ENCODE measurements at places on chromosomes 4 and X. TPM values are rescaled to one million over a fixed set of nuclear protein-coding genes. Genes with fewer than 3 reads are reported as not detected.

Gene EDNRA
- total RNA-seq: 3.7 TPM

Gene ZCCHC18
- total RNA-seq: 0.65 TPM

Gene DMP1
- not detected for total RNA-seq

Gene SPANXC
- total RNA-seq: not detected

Gene TMEM271
- not detected for total RNA-seq

Gene SLC9B2
- total RNA-seq: 2.4 TPM

Gene NPY5R
- total RNA-seq: not detected

Gene LRAT
- not detected for total RNA-seq

Gene INTS12
- total RNA-seq: 21.0 TPM

Gene BEND2
- not detected for total RNA-seq

Gene PUDP
- total RNA-seq: 21.6 TPM

DNA sequence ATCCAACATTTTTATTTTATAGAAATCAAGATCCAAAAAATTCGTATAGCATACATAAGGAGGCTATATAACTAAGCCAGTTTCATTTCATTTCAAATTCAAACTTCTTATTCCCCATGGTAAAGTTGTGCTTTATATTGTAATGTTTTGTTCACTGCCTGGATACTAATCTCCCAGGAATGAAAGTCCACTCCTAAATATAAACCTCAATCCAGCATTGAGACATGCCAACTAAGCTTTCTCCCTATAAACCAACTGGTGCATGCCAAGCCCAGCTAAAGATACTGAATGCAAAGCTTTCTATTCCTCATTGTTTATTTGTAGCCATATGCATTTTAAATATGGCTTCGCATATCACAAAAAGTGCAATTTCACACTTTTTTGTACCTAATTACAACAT is 63.8 kb upstream of the INPP4B start:
- DNase-seq: no peak

DNA sequence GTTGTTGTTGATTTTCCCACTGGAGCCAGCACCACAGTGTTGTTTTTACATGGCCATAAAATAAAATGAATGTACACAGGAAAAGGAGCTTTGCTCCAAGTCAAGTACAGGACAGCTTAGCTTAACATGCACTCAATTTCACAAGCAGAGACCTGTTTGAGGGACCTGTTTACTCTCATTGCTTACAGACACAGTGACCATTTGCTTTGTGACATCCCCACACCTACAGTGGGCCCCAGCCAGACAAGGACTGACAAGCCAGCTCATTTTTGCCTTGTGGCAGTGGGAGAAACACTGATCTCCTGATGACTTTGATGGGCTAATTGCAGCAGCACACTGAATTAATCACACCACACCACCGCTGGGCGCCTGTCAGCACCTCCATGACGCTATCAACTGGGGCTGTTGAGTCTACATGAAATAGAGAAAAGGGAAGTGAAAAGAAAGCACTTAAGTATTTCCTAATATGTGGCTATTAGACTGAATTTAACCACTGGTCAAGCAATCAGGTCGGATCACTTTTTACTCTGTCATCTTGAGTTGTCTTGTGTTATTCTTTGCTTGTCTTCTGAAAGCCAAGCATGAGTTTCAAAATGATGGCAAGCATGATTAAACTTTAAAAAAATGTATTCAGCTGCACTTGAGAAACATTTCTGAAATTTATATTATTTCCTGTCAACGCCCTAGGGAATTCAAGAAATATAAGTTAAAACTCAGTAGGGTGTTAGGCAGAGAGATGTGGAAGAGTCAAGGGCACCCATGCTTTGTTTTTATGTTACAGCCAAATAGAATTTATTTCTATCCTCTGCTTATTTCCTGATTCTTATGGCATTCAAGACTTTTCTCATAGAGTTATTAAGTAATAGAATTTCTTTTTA is 557.7 kb downstream of the RAB28 start:
- no peak for DNase-seq

- DNase-seq: no peak
These were observed 70.8 kb upstream of the PTPN13 start for GRCh38 chr4:86523333-86523732.

GRCh38 chr4:107863850-107864371 is 39.2 kb downstream of the SGMS2 start:
- DNase-seq: peak; percentile 69

DNA sequence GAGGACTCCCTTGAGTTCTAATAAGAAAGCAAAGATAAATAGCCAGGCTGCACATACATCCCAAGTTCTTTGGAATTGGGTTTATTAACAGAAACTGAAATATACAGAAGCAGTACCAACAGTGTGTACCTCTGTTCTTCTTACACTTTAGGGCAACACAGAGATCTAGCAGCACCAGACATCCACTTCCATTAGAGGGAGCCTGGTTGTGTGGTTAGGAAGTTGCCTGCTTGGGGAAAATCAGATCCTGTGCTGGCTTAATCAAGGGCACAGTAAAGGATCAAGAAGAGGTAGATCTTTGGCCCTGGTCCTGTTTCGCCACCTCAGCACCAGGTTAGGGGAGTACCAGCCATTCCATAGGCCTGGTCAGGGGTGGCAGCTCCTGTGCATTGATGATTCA is 231.1 kb upstream of the ARHGAP24 start:
- no peak for DNase-seq

GRCh38 chr4:20805716-20806115 is 105.5 kb downstream of the PACRGL start:
- no peak for DNase-seq

- DNase-seq: no peak
These were observed 508.7 kb upstream of the FMR1 start for GRCh38 chrX:147403040-147403439.

GRCh38 chr4:128454281-128454871 is 166.8 kb upstream of the PGRMC2 start:
- DNase-seq: peak; percentile 77

DNA sequence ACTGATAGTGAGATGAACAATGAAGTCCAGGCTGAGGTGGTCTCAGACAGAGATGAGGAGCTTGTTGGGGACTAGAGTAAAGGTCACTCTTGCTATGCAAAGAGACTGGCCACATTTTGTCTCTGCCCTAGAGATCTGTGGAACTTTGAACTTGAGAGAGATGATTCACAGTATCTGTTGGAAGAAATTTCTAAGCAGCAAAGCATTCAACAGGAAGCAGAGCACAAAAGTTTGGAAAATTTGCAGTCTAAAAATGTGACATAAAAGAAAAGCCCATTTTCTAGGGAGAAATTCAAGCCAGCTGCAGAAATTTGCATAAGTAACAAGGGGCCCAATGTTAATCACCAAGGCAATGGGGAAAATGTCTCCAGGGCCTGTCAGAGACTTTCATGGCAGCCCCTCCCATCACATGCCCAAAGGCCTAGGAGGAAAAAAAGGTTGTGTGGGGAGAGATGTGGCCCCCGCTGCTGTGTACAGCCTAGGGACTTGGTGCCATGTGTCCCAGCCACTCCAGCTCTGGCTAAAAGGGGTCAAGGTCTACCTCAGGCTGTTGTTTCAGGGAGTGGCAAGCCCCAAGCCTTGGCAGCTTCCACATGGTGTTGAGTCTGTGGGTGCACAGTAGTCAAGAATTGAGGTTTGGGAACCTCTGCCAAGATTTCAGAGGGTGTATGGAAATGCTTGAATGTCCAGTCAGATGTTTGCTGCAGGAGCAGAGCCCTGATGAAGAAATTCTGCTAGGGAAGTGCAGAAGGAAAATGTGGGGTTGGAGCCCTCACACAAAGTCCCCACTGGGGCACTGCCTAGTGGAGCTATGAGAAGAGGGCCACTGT is 262.8 kb downstream of the DKK2 start:
- no peak for DNase-seq

GRCh38 chrX:81202456-81202819 is 536 bp downstream of the SH3BGRL start:
- DNase-seq: no peak

GRCh38 chr4:26812049-26812714 is 48.5 kb upstream of the STIM2 start:
- no peak for DNase-seq

GRCh38 chr4:41933997-41934503 is 1.2 kb upstream of the TMEM33 start:
- peak; percentile 43 for DNase-seq

DNA sequence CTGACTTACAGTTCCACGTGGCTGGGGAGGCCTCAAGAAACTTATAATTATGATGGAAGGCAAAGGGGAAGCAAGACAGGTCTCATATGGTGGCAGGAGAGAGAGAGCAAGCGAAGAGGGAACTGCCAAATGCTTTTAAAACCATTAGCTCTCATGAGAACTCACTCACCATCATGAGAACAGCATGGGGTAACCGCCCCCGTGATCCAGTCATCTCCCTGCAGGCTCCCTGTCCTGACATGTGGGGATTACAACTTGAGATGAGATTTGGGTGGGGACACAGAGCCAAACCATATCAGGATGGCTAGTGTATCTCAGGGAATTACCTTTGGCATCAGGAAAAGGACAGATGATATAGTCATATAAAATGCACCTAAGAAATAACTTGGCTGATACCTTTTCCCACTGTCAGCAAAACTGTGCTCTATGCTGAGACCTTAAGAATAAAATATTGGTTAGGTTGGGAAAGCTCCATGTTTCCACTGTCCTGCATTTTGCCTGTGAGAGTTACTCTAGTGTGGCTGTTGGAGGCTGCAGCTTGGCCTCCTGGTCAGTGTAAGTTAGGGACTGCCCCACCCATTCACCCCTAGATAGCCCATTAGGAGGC is 110.3 kb downstream of the UCHL1 start:
- DNase-seq: no peak

- no peak for DNase-seq
These were observed 49.8 kb downstream of the FNIP2 start for GRCh38 chr4:158818560-158819140.

GRCh38 chrX:123588723-123589122 is 144.1 kb downstream of the THOC2 start:
- no peak for DNase-seq

GRCh38 chrX:29617725-29618124 is 597.6 kb upstream of the MAGEB2 start:
- DNase-seq: no peak

DNA sequence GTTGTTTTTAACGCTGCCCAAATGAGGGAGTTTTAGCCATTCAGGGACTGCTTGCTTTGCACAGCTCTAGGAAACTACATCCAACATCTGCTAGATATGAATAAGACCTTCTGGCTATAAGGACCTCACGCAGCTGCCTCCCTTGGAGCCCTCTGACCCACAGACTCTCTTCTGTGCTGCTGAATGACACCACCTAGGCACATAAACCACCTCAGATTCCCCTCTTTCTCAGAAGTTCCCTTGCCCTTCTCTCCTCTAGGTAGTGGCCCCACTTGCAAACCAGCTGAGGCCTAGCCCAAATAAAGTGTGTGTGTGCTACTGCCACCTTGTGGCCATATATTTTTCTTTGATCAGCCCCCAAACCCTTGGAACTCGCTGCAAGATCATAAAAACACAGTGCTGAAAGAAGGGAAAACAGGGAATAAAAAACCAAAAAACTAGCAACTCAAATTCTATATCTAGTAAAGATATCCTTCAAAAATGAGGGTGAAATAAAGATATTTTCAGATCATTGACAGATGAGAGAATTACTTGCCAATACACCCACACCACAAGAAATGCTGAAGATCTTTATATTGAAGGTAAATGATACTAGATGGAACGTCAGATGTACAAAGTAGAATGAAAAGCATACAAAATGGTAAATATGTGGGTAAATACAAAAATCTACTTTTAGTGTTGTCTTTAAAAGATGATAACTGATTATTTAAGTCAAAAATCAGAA is 265.9 kb downstream of the ADAMTS3 start:
- DNase-seq: no peak

- DNase-seq: no peak
These were observed 40.7 kb downstream of the SPCS3 start for GRCh38 chr4:176360446-176360845.

DNA sequence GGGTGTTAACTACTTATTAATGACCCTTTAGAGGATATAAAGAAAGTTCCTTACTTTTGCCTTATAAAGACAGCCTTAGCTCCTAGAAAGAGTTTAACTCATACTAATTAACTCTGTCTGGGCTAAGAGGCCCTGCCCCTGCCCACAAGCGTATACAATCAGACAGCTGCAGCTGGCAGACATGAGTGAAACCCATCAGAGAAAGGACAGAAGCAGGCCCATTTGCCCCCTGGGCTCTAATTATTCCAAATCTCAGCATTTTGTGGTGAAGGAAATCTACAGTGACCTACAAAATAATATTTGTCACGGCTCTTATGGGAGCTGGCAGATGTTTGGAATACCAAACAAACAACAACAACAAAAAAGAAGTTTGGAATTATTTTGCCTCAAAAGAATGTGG is 71.8 kb downstream of the CHRDL1 start:
- DNase-seq: no peak

DNA sequence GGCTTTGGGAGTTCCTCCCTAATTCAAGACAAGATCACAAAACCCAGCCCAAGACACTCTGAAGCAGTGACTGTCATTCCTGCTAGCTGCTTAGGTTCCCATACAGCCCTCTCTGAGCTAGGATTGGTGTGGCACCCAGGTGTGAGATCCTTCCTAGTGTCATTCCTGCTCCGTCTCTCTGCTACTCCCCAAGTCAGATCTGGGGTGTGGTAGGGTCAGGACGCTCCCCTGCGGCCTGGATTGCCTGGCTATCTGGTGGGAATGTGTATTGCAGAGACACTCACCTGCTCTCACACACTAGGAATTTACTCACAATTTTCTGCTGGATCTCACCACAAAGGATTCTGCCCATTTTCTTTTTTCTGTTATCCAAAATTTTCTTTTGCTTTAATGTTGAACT is 560.8 kb upstream of the ATOH1 start:
- no peak for DNase-seq
